Cortex of kidney (tissue), 1 donor: ENCODE measurements at places on chromosomes 6 and 20.

DNA sequence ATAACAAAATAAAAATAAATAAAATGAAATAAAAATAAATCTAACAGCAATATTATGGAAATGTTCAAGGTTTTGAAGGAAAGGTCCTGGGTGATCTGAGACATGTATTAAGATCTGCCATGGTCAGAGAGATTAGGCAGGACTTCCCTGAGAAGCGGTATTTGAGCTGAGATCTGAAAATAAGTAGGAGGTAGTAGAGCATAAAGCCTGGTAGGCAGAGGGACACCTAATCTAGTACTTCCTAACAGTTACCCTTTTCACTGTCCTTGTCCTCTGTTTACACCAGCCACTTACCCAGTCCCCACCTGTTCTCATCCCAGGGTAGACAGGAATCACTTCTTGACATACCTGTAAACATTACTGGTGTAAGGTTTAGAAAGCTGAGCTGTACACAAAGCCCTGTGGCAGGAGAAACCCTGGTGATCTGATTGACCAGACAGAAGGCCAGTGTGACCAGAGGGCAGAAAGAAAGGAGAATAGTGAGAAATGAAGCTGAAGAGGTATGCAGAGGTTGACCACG is 8.3 kb upstream of the ZNF318 start:
- no peak for DNase-seq

DNA sequence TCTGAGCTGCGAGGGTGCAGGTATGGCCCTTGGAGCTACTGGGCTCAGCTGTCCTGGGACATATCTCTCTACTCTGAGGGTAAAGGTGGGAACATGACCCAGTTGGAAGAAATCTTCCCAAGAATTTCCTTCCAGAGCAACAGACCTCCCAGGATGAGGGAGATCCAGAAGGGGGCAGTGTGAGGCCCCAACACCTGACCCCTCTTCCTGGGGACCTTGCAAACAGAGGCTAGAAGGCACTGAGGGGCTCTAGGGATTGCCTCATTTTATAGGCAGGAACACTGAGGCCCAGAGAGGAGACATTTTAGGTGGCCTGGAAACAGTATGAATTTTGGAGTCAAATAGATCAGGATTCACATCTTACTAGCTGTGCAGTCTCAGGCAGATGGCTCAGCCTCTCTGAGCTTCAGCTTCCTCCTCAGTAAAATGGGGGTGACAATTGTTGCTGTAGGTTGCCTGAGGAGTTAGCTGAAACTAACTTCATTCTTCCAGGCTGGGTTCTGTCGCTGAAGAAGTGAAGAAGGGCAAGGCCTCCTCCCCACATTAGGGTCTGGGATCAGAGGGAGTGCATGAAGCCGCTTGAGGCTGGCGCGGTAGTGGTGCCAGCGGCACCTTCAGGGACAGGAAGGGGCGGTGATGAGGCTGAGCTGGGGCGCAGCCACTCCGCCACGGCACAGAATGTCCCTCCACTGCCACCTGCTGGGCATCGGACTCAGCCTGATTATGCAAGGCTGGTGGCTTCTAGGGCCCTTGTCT is 11.4 kb downstream of the KCNK17 start:
- DNase-seq, result no peak

- DNase-seq, result no peak
Measured at GRCh38 chr6:164377348-164377918, 932.0 kb downstream of the C6orf118 start.

DNA sequence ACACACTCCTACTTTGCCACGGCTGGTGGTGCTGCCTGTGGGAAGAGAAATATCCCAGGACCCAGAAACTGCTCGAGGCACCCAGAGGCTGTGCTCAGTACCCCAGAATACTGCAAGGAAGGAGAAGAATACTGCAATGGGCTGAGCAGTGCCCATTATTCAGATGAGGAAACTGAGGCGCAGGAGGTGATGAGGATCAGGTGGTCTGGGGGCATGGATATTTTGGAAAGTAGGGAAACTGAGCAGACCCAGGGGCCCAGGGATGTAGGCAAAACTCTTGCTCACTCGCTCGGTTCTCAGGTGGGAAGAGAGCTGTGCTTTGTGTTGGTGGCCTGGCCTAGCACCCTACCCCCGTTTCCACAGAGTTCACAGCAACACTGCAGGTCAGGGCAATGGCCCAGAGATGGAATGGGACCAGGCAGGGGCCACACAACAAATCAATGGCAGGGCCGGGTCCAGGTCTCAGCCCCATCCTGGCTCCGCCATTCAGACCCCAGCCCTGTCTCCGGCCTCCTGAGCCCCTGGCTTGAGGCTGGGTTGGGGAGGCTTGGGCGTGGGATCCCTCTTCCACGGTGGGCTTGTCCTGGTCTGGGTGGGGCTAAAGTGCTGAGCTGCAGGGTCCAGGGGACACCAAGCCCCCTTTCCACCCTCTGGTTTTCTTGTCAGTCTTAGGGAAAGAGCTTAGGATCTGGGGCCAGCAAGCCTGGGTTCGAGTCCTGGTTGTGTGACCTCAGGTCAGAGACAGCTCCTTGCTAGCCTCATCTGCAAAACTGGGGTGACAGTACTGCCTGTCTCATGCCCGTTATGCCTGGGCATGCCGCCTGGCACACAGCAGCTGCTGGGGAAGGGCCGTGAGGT is 33.9 kb downstream of the SUN5 start:
- DNase-seq, result no peak
